ENCODE measurements at places on chromosomes 2 and 18. TPM values are rescaled to one million over a fixed set of nuclear protein-coding genes. Genes with fewer than 3 reads are reported as not detected.

DNA sequence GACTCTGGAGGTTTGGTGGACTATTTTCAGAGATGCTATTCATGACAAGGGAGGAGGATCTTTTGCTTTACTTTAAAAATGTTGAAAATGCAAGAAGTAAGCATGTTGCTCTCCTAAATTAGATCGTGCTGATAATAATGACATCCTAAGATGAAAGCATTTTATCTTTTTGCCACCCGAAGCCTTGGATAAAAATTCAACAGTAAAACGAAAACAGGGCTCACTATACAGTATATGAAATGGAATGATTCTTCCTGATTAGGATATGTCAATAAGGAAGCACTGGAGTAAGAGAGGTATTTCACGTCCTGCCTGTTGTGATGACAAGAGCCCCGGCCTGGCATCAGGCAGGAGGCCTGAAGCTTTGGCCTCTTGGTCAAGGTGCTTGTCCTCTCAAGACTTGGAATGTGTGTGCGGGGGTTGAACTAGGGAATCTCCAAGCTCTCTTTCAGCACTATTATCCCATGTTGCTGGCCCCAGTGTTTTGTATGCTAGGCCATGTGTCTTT lies 306.0 kb downstream of the MTX2 start:
- DNase-seq = no peak

Gene GNAL
- total RNA-seq = 0.12 TPM

DNA sequence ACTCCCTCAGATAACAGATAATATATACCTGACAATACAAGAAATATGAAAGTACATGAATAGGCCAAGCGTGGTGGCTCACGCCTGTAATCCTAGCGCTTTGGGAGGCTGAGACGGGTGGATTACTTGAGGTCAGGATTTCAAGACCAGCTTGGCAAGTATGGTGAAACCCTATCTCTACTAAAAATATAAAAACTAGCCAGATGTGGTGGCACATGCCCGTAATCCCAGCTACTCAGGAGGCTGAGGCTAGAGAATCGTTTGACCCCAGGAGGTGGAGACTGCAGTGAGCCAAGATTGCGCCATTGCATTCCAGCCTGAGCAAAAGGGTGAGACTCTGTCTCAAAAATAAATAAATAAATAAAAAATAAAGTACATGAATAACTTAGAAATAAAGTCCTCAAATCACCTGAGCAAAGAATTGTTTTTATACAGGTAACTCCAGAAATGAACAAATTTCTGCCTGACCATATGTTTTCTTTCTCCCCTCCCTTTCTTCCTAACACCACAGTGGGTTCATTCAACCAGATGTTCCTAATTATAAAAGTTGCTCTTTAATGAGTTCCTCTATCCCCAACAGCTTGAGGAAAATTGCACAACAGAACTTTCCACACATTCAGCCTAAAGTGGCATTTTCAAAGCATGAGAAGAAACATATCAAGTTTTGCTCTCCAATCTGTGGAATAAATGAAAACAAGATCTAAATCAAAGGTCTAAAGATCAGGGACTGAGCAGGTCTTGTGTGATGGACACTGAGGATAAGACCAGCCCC lies 33.6 kb upstream of the AP1S3 start:
- no peak for DNase-seq

Gene LNPK
- 7.4 TPM for total RNA-seq

Gene KYNU
- total RNA-seq = not detected

Gene PLCD4
- 1.3 TPM for total RNA-seq

Gene DSG4
- total RNA-seq = not detected

GRCh38 chr2:43026426-43027096 lies 199.8 kb downstream of the ZFP36L2 start:
- DNase-seq = no peak

- DNase-seq = no peak
These were observed 121.8 kb downstream of the MAIP1 start for GRCh38 chr2:200077210-200077650.
